HFFc6 (cell line): ENCODE measurements at places on chromosomes 16 and 17. TPM values are rescaled to one million over a fixed set of nuclear protein-coding genes. Genes with fewer than 3 reads are reported as not detected.

SYNGR3 gene
- 1.3 and 1.4 TPM in 2 replicates for total RNA-seq

EFNB3 gene
- total RNA-seq = 0.21 and 0.28 TPM in 2 replicates

CTRB1 gene
- total RNA-seq = not detected in 2 replicates

SLC2A4 gene
- 0.08 TPM in 1 of 3 replicates, not detected in the others for total RNA-seq

TMEM88 gene
- total RNA-seq = 0.50 to 1.3 TPM (median 1.1 TPM) in 3 replicates

GJC1 gene
- total RNA-seq = 40.1 to 62.2 TPM (median 48.4 TPM) in 3 replicates

CCL11 gene
- 0.19 TPM in 1 of 3 replicates, not detected in the others for total RNA-seq

C1QTNF8 gene
- total RNA-seq = not detected in 3 replicates

GRCh38 chr17:41777574-41778188 is 8.8 kb downstream of the JUP start:
- H3K4me3 ChIP-seq = no peak overlapping the region; the same call in 1 of the 2 replicates
- peak overlapping the region; percentile 81 for H3K27ac ChIP-seq
- H3K4me1 ChIP-seq = peaks cover 32% of the 10 kb centered on the region
- H3K27me3 ChIP-seq = peaks cover 2% of the 10 kb centered on the region; the same call in 1 of the 2 replicates
- peak; percentile 70 for DNase-seq
- H3K36me3 ChIP-seq = no peaks in the 10 kb centered on the region

- H3K4me3 ChIP-seq = no peak overlapping the region
- no peaks in the 10 kb centered on the region for H3K36me3 ChIP-seq
- DNase-seq = peak; percentile 70
These were observed 11.3 kb downstream of the TAF1C start for GRCh38 chr16:84175350-84176081.

- peaks cover 16% of the 10 kb centered on the region for H3K36me3 ChIP-seq
- no peaks in the 10 kb centered on the region; the same call in 1 of the 2 replicates for H3K27me3 ChIP-seq
These were observed 189.8 kb downstream of the KATNIP start for GRCh38 chr16:27739606-27740357.

DNA sequence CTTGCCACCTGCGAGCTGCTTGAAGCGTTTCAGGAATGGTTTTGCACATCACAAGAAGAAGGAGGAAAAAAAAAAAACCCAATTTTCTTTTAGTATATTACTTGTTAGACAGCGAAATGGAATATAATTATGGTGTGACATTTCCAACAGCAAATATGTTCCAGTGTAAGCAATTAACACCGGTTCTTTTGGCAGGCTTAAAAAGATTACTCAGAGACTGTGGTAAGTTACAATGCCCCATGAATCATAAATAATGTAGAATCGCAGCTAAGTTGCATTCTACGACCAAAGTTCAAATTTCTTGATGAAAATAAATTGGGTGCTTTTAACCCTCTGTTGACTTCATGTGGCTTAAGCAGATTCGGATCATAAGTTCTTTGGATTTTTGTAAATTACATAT is 245.2 kb downstream of the XYLT1 start:
- no peak overlapping the region for H3K4me3 ChIP-seq
- peaks cover 35% of the 10 kb centered on the region for H3K4me1 ChIP-seq
- H3K36me3 ChIP-seq = peaks cover 10% of the 10 kb centered on the region
- no peak for DNase-seq

GRCh38 chr17:17179371-17179827 is 26.7 kb downstream of the PLD6 start:
- peaks cover 5% of the 10 kb centered on the region for H3K27me3 ChIP-seq
- peak overlapping the region; percentile 38 for H3K27ac ChIP-seq
- no peak overlapping the region for H3K4me3 ChIP-seq
- H3K36me3 ChIP-seq = peaks cover 44% of the 10 kb centered on the region

DNA sequence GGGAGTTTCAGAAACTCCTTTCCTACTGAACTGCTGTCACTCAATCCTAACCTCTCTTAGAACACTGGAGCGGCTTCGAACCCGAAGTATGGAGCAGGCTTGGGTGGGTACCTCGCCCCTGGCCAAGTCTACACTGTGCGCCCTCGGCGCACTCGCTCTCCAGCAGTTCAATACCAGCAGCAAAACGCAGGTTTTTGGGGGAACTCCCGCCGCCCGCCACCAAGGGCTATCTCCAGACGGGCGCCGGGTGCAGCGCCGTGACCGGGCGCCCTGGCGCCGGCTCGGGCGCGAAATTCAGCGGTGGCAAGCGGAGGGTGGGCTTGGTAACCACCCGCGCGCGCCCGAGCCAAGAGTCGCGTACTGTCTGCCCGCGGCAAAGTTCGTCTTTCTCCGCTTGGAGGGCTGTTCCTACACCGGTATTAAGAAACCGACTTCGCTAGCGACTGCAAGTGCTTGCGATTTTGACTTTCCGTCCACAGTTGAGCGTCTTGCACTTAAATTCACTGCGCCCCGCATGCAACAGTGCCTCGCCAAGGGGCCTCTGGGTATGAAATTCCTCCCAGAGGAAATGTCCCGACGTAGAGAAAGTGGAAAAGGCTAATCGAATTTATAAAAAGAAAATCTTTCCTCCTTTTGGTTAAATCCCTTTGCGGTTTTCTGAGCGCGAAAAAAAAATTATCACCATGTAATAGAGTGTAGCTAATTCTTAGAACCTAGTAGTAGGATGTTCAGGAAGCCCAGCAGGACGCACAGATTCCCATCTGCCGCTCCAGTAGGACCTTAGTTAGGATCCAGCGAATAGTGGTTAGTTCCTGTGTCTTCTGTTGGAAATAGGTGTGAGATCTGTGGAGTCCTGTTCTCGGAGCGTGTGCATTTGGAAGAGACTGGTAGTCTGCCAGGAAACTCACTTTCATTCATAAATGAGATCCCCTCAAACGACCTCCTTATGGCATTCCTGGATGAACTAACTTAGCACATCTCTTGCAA is 5.0 kb upstream of the SALL1 start:
- H3K36me3 ChIP-seq = no peaks in the 10 kb centered on the region
- DNase-seq = no peak
- H3K27ac ChIP-seq = no peak overlapping the region
- H3K4me3 ChIP-seq = peak overlapping the region; percentile 76; the same call in 1 of the 2 replicates
- no peaks in the 10 kb centered on the region; the same call in 1 of the 2 replicates for H3K27me3 ChIP-seq

DNA sequence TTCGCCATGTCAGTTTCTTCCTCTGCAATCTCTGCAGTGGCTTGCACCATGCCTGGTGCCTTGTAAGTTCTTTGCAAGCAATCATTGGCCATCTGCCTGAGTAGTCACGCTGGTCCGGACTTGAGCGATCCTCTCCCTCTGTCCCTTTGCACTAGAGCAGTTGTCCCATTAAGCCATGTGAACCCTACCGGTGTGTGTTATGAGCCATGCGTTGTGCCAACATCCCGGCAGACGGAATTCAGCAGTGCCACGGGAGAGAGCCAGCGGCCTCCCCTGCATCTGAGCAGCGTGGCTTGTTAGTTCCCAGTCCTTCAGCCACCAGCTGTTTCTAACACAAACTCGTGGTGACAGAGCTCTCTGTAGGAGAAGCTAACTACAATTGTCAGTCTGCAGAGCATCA is 275.1 kb upstream of the HSBP1 start:
- peaks cover 2% of the 10 kb centered on the region; the same call in 1 of the 2 replicates for H3K27me3 ChIP-seq
- H3K4me3 ChIP-seq = no peak overlapping the region
- no peaks in the 10 kb centered on the region for H3K36me3 ChIP-seq
- H3K27ac ChIP-seq = no peak overlapping the region
- H3K4me1 ChIP-seq = no peaks in the 10 kb centered on the region; the same call in 1 of the 2 replicates
- DNase-seq = no peak

DNA sequence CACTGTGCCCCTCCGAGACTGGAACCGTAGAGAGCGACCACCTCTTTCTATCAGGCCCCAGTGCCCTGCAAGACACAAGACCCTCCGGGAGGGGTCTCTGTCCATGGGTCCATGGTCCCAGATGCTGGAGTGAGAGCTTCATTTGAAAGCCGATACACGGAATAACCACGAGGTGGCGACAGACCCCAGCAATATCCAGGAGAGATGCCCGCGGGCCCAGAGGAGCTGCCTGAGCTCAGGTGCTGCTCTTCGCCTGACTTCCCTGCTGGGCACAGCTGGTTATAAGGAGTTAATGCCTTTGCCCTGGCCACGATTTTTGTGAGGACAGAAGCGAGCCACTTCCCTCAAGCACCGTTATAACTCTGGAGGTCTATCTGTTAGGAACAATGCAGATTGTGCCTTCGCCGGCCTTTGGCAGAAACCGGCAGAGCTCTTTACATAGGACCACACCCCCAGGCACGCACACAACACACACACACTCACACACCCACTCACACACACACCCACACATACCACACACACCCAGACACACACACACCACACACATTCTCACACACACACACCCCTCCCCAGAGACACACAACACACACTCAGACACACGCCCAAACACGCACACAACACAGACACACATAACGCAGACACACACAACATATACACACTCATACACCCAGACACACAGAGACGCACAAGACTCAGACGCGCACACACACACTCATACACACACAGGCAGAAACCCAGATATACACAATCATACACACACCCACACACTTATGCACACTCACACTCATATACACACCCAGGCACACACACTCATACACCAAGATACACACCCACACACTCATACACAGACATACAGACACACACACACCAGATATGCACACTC is 436.4 kb downstream of the SOX9 start:
- no peak overlapping the region for H3K4me3 ChIP-seq
- H3K36me3 ChIP-seq = no peaks in the 10 kb centered on the region
- peak; percentile 44 for DNase-seq
- H3K27ac ChIP-seq = no peak overlapping the region
- H3K27me3 ChIP-seq = no peaks in the 10 kb centered on the region
- no peaks in the 10 kb centered on the region for H3K4me1 ChIP-seq

- no peak for DNase-seq
- H3K4me3 ChIP-seq = no peak overlapping the region
- peaks cover 11% of the 10 kb centered on the region; the same call in 1 of the 2 replicates for H3K27me3 ChIP-seq
- no peaks in the 10 kb centered on the region for H3K36me3 ChIP-seq
These were observed 96.8 kb upstream of the WSCD1 start for GRCh38 chr17:5973410-5973809.

- H3K4me3 ChIP-seq = no peak overlapping the region
- H3K27ac ChIP-seq = no peak overlapping the region
- DNase-seq = peak; percentile 16
- peaks cover 8% of the 10 kb centered on the region; the same call in 1 of the 2 replicates for H3K27me3 ChIP-seq
These were observed 11.8 kb downstream of the GNAO1 start for GRCh38 chr16:56203052-56203451.

GRCh38 chr16:67240506-67240905 is 6.8 kb downstream of the FHOD1 start:
- H3K27me3 ChIP-seq = peaks cover 6% of the 10 kb centered on the region
- H3K27ac ChIP-seq = peak overlapping the region; percentile 99
- H3K4me3 ChIP-seq = peak overlapping the region; percentile 56
- H3K36me3 ChIP-seq = peaks cover 27% of the 10 kb centered on the region
- peak; percentile 37 for DNase-seq

- H3K36me3 ChIP-seq = peaks cover 13% of the 10 kb centered on the region; the same call in 1 of the 2 replicates
- H3K27ac ChIP-seq = no peak overlapping the region
- peaks cover 40% of the 10 kb centered on the region for H3K27me3 ChIP-seq
- no peaks in the 10 kb centered on the region for H3K4me1 ChIP-seq
- no peak for DNase-seq
- no peak overlapping the region for H3K4me3 ChIP-seq
These were observed 16.5 kb downstream of the PITPNM3 start for GRCh38 chr17:6539871-6540270.

- H3K27ac ChIP-seq = peak overlapping the region; percentile 64
- peaks cover 5% of the 10 kb centered on the region; the same call in 1 of the 2 replicates for H3K36me3 ChIP-seq
- no peak overlapping the region for H3K4me3 ChIP-seq
- H3K4me1 ChIP-seq = peaks cover 52% of the 10 kb centered on the region
- DNase-seq = no peak
These were observed 246.9 kb upstream of the GSE1 start for GRCh38 chr16:85366031-85366763.

DNA sequence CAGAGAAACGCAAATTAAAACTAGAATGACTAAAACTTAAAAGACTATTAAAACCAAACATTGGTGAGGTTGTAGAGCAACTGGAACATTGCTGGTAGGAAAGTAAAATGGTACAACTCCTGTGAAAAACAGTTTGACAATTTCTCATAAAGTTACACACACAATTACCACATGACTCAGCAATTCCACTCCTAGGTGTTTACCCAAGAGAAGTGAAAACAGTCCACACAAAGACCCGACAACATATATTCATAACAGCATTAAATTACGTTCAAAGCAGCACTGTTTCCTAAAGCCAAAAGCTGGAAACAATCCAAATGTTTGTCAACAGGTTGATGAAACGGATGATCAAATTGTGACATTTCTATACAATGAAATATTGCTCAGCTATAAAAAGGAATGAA is 26.5 kb upstream of the ALOX12 start:
- H3K27me3 ChIP-seq = peaks cover 17% of the 10 kb centered on the region
- no peak overlapping the region for H3K27ac ChIP-seq
- no peak overlapping the region for H3K4me3 ChIP-seq
- no peak for DNase-seq

DNA sequence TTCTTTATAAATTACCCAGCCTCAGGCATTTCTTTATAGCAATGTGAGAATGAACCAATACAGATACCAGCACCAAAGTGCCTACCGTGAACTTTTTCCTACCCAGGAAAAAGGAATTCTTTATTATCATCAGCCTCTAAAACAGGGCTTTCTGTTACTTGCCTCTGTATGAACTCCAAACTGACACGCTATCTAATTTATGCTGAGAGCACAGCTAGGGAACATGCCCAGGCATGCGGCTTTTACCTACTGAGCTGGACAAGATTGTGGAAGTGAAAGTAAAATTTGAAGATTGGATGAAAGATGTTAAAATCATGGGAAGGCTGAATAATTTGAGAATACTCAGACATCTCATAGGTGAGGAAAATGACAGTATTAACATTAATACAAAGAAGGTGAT is 24.4 kb upstream of the ADCY9 start:
- peaks cover 20% of the 10 kb centered on the region for H3K4me1 ChIP-seq
- H3K27me3 ChIP-seq = peaks cover 4% of the 10 kb centered on the region
- peak overlapping the region; percentile 0; the same call in 1 of the 2 replicates for H3K27ac ChIP-seq

DNA sequence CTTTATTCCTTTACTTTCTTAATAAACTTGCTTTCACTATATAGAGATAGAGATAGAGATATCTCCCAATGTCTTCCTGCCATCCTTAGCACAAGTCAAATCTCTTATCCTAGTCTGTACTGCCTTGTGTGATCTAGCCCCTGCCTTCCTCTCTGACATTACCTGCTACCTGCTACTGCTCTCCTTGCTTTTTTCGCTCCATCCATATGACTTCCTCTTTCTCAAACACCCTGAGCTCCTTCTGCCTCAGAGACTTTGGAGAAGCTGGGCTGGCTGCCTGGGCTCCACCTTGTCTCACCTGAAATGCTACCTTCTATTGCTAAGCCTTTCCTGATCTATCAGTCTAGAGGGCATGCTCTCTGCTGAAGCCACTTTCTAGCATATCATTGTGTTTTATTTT is 24.7 kb upstream of the WSB1 start:
- no peak for DNase-seq
- no peak overlapping the region for H3K4me3 ChIP-seq
- peaks cover 2% of the 10 kb centered on the region for H3K4me1 ChIP-seq
- H3K27ac ChIP-seq = no peak overlapping the region

DNA sequence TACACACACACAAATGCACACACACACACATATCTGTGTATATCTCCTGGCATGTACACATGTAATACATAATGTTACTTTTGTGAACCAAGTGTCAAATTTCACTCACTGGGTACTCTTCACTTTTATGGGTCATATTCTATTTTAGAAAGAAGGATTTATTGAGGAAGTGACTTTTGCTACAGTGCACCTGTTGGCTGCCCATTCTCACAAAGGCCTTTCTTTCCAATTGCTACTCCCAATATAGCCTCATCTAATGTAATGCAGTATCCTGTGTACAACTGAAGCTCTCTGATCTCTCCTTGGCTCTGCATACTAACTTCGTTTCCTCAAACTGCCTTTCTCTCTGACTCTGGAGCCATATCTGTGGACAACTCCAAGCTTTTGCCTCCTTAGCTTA is 107.5 kb downstream of the ABCA8 start:
- H3K27me3 ChIP-seq = peaks cover 1% of the 10 kb centered on the region
- no peak overlapping the region for H3K4me3 ChIP-seq

- DNase-seq = no peak
- no peak overlapping the region for H3K27ac ChIP-seq
- peaks cover 6% of the 10 kb centered on the region for H3K4me1 ChIP-seq
- no peaks in the 10 kb centered on the region for H3K36me3 ChIP-seq
These were observed 6.8 kb downstream of the AXIN2 start for GRCh38 chr17:65554553-65555223.
